Activated T-helper 1 cell treated with anti-CD3 and anti-CD28 coated beads, Interleukin-12 subunit alpha, Interleukin-12 subunit beta, Interleukin-2, Interleukin-4 antibody, amounts not matched to agents 30 ng/mL and 10 ng/mL and 1 ng/mL, durations not matched to agents 14 hours and 24 hours and 36 hours (primary cell): ENCODE measurements at places on chromosomes 4 and X. TPM values are rescaled to one million over a fixed set of nuclear protein-coding genes. Genes with fewer than 3 reads are reported as not detected.

GRCh38 chrX:112012360-112012759 lies 70.2 kb downstream of the TRPC5 start:
- H3K27me3 ChIP-seq, result no peaks in the 10 kb centered on the region
- no peak for DNase-seq
- H3K4me3 ChIP-seq, result no peak overlapping the region
- no peak overlapping the region for H3K27ac ChIP-seq
- H3K4me1 ChIP-seq, result no peaks in the 10 kb centered on the region
- no peaks in the 10 kb centered on the region for H3K36me3 ChIP-seq

DNA sequence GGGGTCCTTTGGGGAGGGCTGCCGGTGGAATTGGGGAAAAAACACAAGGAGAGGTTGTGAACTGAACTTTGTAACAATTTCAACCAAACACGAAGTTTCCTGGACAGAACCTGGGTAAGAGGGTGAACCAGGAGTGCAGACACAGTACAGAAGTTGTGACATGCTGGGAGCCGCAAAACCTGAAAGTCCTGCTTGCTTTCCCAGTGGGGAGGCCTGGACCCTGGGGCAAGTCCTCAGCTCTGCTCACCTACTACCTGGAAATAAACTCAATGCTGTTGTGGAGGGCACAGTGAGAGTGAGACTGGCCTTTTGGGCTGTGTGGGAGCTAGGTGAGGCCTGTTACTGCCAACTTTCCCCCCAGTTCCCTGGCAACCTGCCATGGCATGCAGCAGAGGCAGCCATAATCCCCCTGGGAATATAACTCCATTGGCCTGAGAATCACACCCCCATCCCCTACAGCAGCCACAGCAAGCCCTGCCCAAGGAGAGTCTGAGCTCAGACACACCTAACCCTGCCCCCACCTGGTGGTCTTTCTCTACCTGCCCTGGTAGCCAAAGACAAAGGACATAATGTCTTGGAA lies 162.8 kb downstream of the THOC2 start:
- no peaks in the 10 kb centered on the region for H3K27me3 ChIP-seq
- no peak overlapping the region for H3K27ac ChIP-seq
- no peak overlapping the region for H3K4me3 ChIP-seq

- H3K4me3 ChIP-seq, result no peak overlapping the region
- H3K27ac ChIP-seq, result no peak overlapping the region
Measured at GRCh38 chr4:25884031-25884782, 21.4 kb upstream of the SEL1L3 start.

- no peaks in the 10 kb centered on the region for H3K36me3 ChIP-seq
- H3K4me3 ChIP-seq, result no peak overlapping the region
- no peak overlapping the region for H3K27ac ChIP-seq
- H3K4me1 ChIP-seq, result no peaks in the 10 kb centered on the region
- peaks cover 7% of the 10 kb centered on the region for H3K27me3 ChIP-seq
Measured at GRCh38 chrX:40149286-40150175, 51.8 kb upstream of the BCOR start.

GRCh38 chr4:164935363-164935762 lies 42.1 kb downstream of the TRIM61 start:
- H3K4me1 ChIP-seq, result no peaks in the 10 kb centered on the region
- H3K27me3 ChIP-seq, result peaks cover 11% of the 10 kb centered on the region
- no peak overlapping the region for H3K4me3 ChIP-seq
- no peak overlapping the region for H3K27ac ChIP-seq
- DNase-seq, result no peak

DNA sequence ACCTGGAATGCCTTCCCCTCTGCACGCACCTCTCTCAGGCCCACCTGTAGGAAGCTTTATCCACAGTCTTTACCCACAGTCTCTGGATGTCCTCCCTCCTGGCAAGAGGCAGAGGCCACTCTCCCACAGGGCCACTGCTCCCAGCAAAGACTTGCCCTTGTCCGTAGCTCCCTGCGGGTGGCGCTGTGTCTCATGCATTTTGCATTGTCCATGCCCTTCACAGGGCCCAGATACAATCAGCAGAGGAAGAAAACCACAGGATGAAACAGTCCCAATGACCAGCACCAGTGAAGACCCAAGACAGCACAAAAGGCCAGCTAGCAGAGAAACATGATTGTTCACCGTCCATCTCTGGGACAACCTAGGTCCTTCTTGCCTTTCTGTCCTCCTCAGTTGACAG lies 2.1 kb upstream of the NSG1 start:
- no peak overlapping the region for H3K27ac ChIP-seq
- H3K4me3 ChIP-seq, result no peak overlapping the region
- H3K36me3 ChIP-seq, result no peaks in the 10 kb centered on the region
- no peak for DNase-seq
- H3K4me1 ChIP-seq, result peaks cover 5% of the 10 kb centered on the region

GRCh38 chrX:46152756-46153155 lies 392.5 kb downstream of the ZNF674 start:
- H3K27me3 ChIP-seq, result peaks cover 1% of the 10 kb centered on the region
- DNase-seq, result no peak
- H3K27ac ChIP-seq, result no peak overlapping the region
- no peaks in the 10 kb centered on the region for H3K36me3 ChIP-seq
- H3K4me3 ChIP-seq, result no peak overlapping the region
- H3K4me1 ChIP-seq, result no peaks in the 10 kb centered on the region

GRCh38 chrX:17441965-17442364 lies 67.0 kb downstream of the NHS start:
- DNase-seq, result no peak
- no peaks in the 10 kb centered on the region for H3K27me3 ChIP-seq
- no peaks in the 10 kb centered on the region for H3K36me3 ChIP-seq
- H3K27ac ChIP-seq, result no peak overlapping the region

- no peak for DNase-seq
- no peak overlapping the region for H3K4me3 ChIP-seq
- H3K27ac ChIP-seq, result no peak overlapping the region
- no peaks in the 10 kb centered on the region for H3K27me3 ChIP-seq
Measured at GRCh38 chrX:71629467-71629866, 11.2 kb upstream of the CXCR3 start.

GRCh38 chr4:67922697-67923096 lies 38.9 kb upstream of the TMPRSS11D start:
- H3K4me3 ChIP-seq, result no peak overlapping the region
- H3K4me1 ChIP-seq, result no peaks in the 10 kb centered on the region
- H3K27ac ChIP-seq, result no peak overlapping the region

DNA sequence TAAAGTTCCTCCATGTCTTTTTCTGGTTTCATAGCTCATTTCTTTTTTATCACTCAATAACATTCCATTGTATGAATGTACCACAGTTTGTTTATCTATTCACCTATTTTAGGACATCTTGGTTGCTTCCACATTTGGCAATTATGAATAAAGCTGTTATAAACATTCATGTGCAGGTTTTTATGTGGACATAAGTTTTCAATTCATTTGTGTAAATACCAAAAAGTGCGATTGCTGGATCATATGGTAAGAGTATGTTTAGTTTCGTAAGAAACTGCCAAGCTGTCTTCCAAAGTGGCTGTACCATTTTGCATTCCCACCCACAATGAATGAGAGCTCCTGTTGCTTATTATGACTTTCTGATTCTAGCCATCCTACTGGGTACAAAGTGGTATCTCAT lies 36.3 kb upstream of the ZFX start:
- H3K4me3 ChIP-seq, result no peak overlapping the region
- no peak for DNase-seq
- H3K36me3 ChIP-seq, result no peaks in the 10 kb centered on the region
- H3K4me1 ChIP-seq, result no peaks in the 10 kb centered on the region

GRCh38 chr4:75555294-75556164 lies at the start of gene ODAPH:
ODAPH (plus strand) TSS chr4:75556066; CDS start chr4:75556083, 17 bp downstream.
- H3K4me1 ChIP-seq, result peaks cover 5% of the 10 kb centered on the region
- DNase-seq, result peak; percentile 6
- no peak within 1 kb of the TSS for H3K4me3 ChIP-seq
- H3K27me3 ChIP-seq, result no peaks in the 10 kb centered on the region
- no peaks in the 10 kb centered on the region for H3K36me3 ChIP-seq

- DNase-seq, result no peak
- no peak overlapping the region for H3K27ac ChIP-seq
- H3K4me3 ChIP-seq, result peak overlapping the region; percentile 47
- H3K36me3 ChIP-seq, result peaks cover 20% of the 10 kb centered on the region
Measured at GRCh38 chr4:121824950-121825349, 1.3 kb upstream of the CCNA2 start.

DNA sequence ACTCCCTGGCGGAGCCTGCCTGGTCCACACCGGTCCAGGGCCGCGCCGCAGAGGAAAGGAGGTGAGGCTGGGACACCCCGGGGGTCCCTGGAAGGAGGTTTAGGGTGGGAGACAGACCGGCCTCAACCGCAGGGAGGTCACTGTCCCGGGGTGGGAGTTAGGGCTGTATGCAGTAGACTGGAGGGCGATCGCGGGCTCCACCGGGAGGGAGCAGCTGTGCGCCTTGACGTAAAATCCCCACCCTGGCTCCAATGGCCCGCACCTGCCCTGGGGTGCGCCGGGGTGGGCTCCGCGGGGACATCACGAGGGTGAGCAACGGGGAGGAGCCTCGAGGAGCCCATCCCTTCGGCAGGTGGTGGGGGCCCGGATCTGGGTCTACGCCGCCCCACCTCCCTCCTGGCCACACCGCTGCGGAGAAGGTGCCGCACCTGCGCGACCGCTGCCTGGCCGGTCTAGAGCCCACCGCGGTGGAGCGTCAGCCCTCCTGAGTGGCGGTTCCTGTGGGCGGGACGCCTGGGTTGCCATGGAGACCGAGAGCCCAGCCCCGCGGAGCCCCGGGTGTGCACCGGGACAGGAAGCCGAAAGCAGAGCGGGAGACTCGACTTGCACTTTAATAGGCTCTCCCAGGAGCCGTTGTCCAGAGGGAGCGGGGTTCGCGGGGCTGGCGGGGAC lies 105.1 kb downstream of the ADRA2C start:
- H3K27ac ChIP-seq, result no peak overlapping the region
- H3K27me3 ChIP-seq, result peaks cover 26% of the 10 kb centered on the region
- H3K36me3 ChIP-seq, result no peaks in the 10 kb centered on the region
- H3K4me1 ChIP-seq, result no peaks in the 10 kb centered on the region
- no peak overlapping the region for H3K4me3 ChIP-seq
- no peak for DNase-seq

- H3K36me3 ChIP-seq, result no peaks in the 10 kb centered on the region
- no peak overlapping the region for H3K27ac ChIP-seq
- no peak for DNase-seq
- no peak overlapping the region for H3K4me3 ChIP-seq
- H3K4me1 ChIP-seq, result no peaks in the 10 kb centered on the region
Measured at GRCh38 chr4:81990898-81991297, 382.9 kb downstream of the HNRNPD start.

- no peak overlapping the region for H3K4me3 ChIP-seq
- H3K36me3 ChIP-seq, result no peaks in the 10 kb centered on the region
- H3K27me3 ChIP-seq, result peaks cover 2% of the 10 kb centered on the region
- H3K4me1 ChIP-seq, result no peaks in the 10 kb centered on the region
Measured at GRCh38 chr4:94813221-94813620, 55.5 kb downstream of the BMPR1B start.

DNA sequence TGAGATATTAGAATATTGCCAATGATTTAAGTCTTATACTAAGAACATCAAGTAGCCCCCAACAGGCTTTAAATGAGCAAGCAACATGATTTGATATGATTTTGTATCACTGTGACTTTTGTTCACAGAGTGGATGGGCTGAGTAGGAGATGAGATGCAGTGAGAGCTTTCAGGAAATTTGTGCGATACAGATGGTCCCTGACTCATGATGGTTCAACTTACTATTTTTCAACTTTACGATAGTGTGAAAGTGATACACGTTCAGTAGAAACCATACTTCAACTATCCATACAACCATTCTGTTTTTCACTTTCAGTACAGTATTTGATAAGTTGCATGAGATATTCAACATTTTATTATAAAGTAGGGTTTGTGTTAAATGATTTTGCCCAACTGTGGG lies 78.7 kb upstream of the NWD2 start:
- no peaks in the 10 kb centered on the region for H3K36me3 ChIP-seq
- no peaks in the 10 kb centered on the region for H3K27me3 ChIP-seq
- no peaks in the 10 kb centered on the region for H3K4me1 ChIP-seq

GRCh38 chr4:183636503-183636902 lies 22.5 kb downstream of the RWDD4 start:
- no peak for DNase-seq
- no peak overlapping the region for H3K27ac ChIP-seq
- peaks cover 20% of the 10 kb centered on the region for H3K4me1 ChIP-seq
- peaks cover 1% of the 10 kb centered on the region for H3K27me3 ChIP-seq
- peaks cover 5% of the 10 kb centered on the region for H3K36me3 ChIP-seq

DNA sequence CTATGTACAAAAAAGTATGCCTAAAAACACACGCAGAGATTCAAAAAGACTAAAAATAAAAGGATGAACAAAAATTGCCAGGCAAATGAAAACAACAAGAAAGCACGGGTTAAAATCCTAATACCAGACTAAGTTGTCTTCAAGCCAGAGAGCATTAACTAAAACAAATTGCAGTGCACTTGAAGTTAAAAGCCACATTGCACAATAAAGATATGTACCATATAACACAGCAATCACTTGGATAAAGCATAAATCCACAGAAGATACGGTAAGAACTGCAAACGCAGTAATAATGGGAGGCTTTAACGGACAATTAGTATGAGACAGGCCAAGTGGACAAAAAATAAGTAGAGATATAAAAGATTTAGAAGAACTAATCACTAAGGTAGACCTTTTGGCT lies 14.9 kb downstream of the CCDC158 start:
- H3K4me3 ChIP-seq, result no peak overlapping the region
- peaks cover 19% of the 10 kb centered on the region for H3K27me3 ChIP-seq
- no peaks in the 10 kb centered on the region for H3K4me1 ChIP-seq

GRCh38 chrX:38211891-38212635 lies 8.6 kb downstream of the SRPX start:
- H3K4me1 ChIP-seq, result no peaks in the 10 kb centered on the region
- H3K27me3 ChIP-seq, result peaks cover 6% of the 10 kb centered on the region
- DNase-seq, result no peak
- no peak overlapping the region for H3K27ac ChIP-seq
- H3K4me3 ChIP-seq, result no peak overlapping the region

DNA sequence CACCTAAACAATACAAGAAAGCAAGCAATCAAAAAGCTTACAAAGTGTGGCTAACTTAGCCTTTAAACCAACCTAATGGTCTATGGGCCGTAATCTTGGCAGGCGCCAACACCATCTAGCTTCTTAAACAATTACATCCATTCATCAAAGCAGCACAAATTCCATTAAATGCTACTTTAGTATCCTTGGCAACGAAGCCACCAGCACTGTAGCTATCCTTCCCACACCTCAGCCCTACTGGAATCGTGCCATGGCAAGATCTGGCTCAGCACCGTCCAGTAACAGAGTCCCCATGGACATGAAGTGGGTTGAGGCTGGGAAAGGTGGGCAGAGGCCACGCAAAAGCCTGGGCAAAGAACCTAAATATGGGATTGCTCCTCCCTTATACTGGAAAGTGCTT lies 91.6 kb upstream of the MAP3K15 start:
- H3K4me3 ChIP-seq, result no peak overlapping the region
- H3K4me1 ChIP-seq, result no peaks in the 10 kb centered on the region
- H3K27me3 ChIP-seq, result no peaks in the 10 kb centered on the region
- no peak overlapping the region for H3K27ac ChIP-seq
- H3K36me3 ChIP-seq, result peaks cover 23% of the 10 kb centered on the region

GPR78 gene
- not detected in 2 replicates for total RNA-seq

AMTN gene
- not detected in 2 replicates for total RNA-seq

SUPT20HL1 gene
- 0.07 TPM in 1 of 2 replicates, not detected in the other for total RNA-seq

CT45A2 gene
- not detected in 2 replicates for total RNA-seq

GABRB1 gene
- total RNA-seq, result not detected in 2 replicates

NRK gene
- total RNA-seq, result not detected in 2 replicates

CD38 gene
- 148 and 152 TPM in 2 replicates for total RNA-seq

SPANXA1 gene
- not detected in 2 replicates for total RNA-seq

ZAR1 gene
- not detected in 2 replicates for total RNA-seq

SLC38A5 gene
- 205 and 206 TPM in 2 replicates for total RNA-seq

ITM2A gene
- 114 and 116 TPM in 2 replicates for total RNA-seq

TCEAL7 gene
- total RNA-seq, result not detected in 2 replicates

KLHL34 gene
- total RNA-seq, result 0.26 and 0.42 TPM in 2 replicates

PWWP3B gene
- total RNA-seq, result not detected in 2 replicates
